ENCODE measurements at places on chromosomes 5 and 9. TPM values are rescaled to one million over a fixed set of nuclear protein-coding genes. Genes with fewer than 3 reads are reported as not detected.

SLC25A2 gene
- total RNA-seq: 0.65 TPM

RFX3 gene
- total RNA-seq: 23.6 TPM

IL3 gene
- not detected for total RNA-seq

MEIKIN gene
- 1.5 TPM for total RNA-seq

CENPP gene
- total RNA-seq: 1.9 TPM

ARL14EPL gene
- total RNA-seq: not detected

TPD52L3 gene
- not detected for total RNA-seq

CFAP77 gene
- total RNA-seq: not detected

TIMD4 gene
- total RNA-seq: 1.5 TPM

DNA sequence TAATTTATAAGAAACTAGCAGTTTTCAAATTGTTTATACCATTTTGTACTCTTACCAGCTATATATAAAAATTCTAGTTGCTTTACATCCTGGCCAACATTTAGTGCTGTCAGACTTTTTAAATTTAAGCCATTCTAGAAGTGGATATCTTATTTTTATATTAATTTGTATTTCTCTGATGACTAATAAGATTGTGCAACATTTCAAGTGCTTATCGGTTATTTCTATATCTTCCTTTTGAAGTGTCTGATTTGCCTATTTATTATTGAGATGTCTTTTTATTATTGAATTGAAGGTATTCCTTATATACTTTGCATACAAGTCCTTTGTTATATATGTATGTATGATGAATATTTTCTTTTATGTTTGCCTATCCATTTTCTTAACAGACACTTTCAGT is 324.0 kb downstream of the ELAVL2 start:
- no peaks in the 10 kb centered on the region for H3K36me3 ChIP-seq
- no peak for DNase-seq
- no peaks in the 10 kb centered on the region for H3K4me1 ChIP-seq
- H3K4me3 ChIP-seq: no peak overlapping the region
- H3K27ac ChIP-seq: no peak overlapping the region

- DNase-seq: no peak
- H3K36me3 ChIP-seq: no peaks in the 10 kb centered on the region
- H3K4me1 ChIP-seq: no peaks in the 10 kb centered on the region
- no peaks in the 10 kb centered on the region for H3K27me3 ChIP-seq
- H3K27ac ChIP-seq: no peak overlapping the region
Observed at GRCh38 chr5:63125392-63125791, 546.8 kb downstream of the LRRC70 start.

DNA sequence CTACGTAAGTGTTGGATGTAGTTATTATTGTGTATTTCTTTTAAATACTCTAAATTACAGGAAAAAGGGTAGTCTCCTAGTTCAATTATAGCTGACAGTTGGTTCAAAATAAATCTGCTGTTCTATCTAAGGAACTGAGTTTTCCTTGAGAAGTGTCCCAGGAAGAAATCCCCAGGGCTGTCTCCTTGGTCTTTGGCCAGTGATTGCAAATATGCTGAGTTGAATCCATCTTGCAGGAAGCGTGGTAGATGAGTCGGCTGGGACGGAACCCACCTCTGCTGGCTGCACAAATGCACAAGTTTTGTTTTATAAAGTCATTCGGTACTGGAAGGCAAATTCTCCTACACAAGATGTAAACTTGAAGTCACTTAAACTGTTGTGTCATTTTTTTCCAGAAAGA is 30.2 kb upstream of the HOMER1 start:
- no peak for DNase-seq
- H3K36me3 ChIP-seq: peaks cover 4% of the 10 kb centered on the region
- H3K27me3 ChIP-seq: no peaks in the 10 kb centered on the region

GRCh38 chr9:123742009-123742767 is 187.7 kb downstream of the DENND1A start:
- no peak overlapping the region for H3K4me3 ChIP-seq
- no peak for DNase-seq
- no peak overlapping the region for H3K27ac ChIP-seq
- H3K27me3 ChIP-seq: no peaks in the 10 kb centered on the region

DNA sequence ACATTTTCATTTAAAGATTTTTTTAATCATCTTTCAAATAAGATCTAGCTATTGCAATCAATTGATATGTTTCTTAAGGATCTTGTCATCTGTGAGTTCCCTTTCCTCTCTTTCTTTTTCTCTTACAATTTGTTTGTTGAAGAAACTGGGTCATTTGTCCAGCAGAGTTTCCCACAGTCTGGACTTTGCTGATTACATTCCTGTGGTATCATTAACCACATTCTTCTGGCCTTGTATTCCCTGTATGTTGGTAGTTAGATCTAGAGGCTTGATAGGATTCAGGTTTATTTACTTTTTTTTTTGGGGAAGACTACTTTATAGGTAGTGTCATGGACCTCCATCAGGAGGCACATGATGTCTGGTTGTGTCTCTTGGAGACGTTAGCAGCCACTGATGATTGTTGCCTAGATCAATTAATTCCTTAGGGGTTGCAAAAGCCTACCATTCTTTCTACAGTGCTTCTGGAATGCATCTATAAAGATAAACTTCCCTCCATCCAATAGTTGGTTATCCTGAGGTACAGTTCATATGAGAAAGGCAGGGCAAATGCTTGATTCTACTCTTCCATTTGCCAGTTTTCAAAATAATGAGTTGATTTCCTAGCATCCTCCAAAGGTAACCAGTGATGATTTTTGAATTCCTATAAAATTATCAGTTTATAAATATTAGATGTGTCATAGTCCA is 14.3 kb downstream of the PDE8B start:
- no peak overlapping the region for H3K27ac ChIP-seq
- no peak for DNase-seq
- H3K27me3 ChIP-seq: peaks cover 36% of the 10 kb centered on the region
- H3K4me1 ChIP-seq: no peaks in the 10 kb centered on the region

DNA sequence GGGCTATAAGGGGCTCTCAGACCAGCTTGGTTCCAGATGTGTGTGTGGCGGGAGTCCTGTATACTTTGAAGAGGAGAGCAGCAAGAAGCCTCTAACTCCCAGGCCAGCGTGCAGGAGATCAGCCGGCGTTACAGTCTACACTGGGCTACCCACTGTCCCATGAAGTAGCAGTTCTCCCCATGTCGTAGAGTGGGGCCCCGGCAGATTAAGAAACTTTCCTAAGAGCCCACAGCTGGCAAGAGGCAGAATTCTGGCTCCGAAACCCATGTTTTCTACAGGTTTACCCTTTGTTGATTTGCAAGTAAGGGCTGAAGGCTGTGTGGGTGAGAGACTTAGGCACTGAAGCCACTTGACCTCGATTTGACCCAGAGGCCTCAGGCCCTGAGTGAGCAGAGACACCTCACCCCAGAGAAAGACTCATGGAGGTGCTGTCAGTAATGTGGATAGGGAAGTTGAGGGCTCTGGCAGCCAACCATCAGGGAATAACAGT is 881 bp upstream of the B4GALT1 start:
- peak overlapping the region; percentile 90 for H3K4me3 ChIP-seq
- peaks cover 47% of the 10 kb centered on the region for H3K4me1 ChIP-seq
- H3K36me3 ChIP-seq: peaks cover 2% of the 10 kb centered on the region
- H3K27me3 ChIP-seq: no peaks in the 10 kb centered on the region
- H3K27ac ChIP-seq: peak overlapping the region; percentile 98

DNA sequence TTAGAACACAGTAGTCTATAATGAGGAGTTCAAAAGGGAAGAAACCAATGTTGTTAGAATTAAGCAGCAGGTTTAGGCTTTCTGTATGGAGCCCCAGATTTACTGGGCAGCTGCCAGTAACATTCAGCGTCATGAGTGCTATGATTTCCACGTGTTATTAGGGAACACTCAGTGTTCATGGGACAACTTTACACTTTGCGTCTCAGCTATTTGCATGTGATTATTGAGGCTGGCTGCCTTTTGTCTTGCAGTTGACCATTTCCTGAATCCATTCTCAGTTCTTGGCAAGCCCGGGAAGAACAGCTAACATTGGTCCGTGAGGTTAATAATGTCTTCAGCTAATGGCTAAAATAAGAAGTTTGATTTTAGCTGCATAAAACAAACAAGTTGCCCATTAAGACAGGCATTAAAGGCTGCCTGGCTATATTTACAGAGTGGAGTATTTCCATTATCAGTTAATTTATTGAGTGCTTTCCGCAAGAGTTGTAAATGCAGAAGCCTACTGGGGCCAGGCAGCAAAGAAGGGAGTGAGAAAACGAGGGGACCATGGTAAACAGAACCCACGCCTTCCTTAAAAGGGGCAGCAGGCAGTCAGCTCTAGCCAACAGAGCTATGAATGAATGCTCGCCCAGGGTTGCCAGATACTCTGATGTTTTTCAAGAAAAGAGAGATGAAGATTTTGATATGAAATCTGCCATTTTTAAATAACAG is 120.9 kb downstream of the PIP5K1B start:
- no peak overlapping the region for H3K4me3 ChIP-seq
- DNase-seq: no peak
- peaks cover 26% of the 10 kb centered on the region for H3K27me3 ChIP-seq
- no peaks in the 10 kb centered on the region for H3K4me1 ChIP-seq
- no peaks in the 10 kb centered on the region for H3K36me3 ChIP-seq

DNA sequence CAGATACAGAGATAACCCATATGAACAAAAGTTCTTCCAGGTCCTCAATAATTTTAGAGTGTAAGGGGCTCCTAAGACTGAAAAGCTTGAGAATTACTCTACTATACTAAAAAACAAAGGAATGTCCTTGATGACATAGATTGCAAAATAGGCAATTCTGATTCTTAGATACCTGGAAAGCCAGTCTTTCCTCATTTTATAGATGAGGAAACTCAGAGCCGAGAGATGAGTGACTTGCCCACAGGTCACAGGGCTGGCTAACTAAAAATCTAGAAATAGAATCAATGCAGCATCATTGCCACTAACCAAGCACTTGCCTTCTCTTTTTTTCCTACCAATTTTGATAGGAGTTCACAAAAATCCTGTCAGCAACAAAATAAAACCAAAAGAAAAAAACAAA is 101.2 kb downstream of the EPB41L4A start:
- no peak overlapping the region for H3K27ac ChIP-seq
- peaks cover 2% of the 10 kb centered on the region for H3K36me3 ChIP-seq
- H3K27me3 ChIP-seq: peaks cover 44% of the 10 kb centered on the region
- H3K4me3 ChIP-seq: no peak overlapping the region
- no peak for DNase-seq
- H3K4me1 ChIP-seq: no peaks in the 10 kb centered on the region

DNA sequence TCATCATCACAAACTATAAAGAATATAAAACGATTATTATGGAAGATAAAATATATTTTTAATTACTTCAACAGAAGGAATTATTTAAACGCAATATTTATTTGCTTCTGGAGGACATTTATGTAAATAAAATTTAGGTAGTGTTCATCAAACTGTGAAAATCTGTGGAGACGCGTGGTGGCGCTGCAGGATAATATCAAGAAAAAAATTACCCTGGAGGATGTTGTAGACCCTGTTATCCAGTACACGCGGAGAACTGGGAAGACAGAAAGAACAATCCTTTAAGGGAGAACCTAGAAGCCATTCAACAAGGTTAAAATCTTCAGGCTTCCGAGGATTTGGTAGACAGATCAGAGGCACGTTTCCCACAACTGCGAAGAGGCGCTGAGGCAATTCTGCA is at the start of gene PCDHB12:
Gene PCDHB12, plus strand, starts transcription at position 242 of the 400 bp plus-strand sequence. CDS start 189 bp downstream, outside the sequence.
- H3K36me3 ChIP-seq: peaks cover 5% of the 10 kb centered on the region
- DNase-seq: no peak
- no peak within 1 kb of the TSS for H3K27ac ChIP-seq
- peaks cover 59% of the 10 kb centered on the region for H3K27me3 ChIP-seq
- H3K4me1 ChIP-seq: peaks cover 2% of the 10 kb centered on the region

DNA sequence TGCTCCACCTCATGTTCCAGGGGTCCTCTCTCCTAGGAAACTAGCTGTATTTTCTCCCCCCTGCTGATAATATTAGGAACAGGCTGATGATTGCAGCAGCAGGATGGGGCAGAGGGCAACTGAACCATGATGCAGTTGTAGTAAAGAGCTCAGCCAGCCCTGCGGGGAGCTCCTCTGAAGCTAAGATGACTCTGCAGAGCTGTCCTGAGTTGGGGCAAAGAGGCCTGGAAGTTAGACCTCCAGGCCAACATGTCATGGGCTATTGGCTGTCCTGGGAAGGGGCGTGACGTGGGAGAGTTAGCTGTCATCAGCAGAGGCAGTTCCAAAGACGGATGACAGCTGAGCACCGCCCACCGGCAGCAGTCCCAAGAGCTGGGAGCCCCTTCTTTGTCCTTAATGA is 6.6 kb upstream of the FBP1 start:
- no peak overlapping the region for H3K4me3 ChIP-seq
- DNase-seq: no peak
- H3K27me3 ChIP-seq: peaks cover 19% of the 10 kb centered on the region
- peaks cover 2% of the 10 kb centered on the region for H3K4me1 ChIP-seq

DNA sequence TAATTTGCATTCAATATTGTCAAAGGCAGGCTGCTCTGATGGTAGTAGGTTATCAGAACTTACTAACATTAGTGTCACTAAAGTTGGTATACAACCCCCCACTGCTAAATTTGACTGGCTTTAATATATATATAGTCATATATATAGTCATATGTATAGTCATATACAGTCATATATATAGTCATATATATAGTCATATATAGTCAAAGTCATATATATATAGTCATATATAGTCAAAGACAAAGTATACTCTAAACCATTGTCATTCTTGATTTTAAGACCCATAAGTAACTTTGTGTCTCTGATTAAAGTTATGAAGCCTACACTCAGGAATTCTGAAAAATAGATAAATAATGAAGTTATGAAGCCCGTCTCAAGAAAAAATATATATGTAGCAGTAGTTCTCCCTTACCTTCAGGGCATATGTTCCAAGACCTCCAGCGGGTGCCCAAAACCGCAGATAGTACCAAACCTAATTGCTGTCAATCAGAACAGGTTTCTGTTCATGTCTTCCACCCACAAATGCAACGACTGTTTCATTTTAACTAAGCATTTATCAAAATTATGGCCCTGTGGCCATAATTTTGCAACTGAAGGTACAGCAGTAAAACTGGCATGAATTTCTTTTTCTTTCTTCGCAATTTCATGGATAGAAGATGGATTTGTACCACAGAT is 40.1 kb downstream of the TRPM6 start:
- H3K4me3 ChIP-seq: no peak overlapping the region
- H3K27me3 ChIP-seq: peaks cover 10% of the 10 kb centered on the region
- DNase-seq: no peak
- no peak overlapping the region for H3K27ac ChIP-seq
- no peaks in the 10 kb centered on the region for H3K36me3 ChIP-seq

GRCh38 chr5:5650242-5650641 is 227.8 kb downstream of the ICE1 start:
- no peak for DNase-seq
- no peaks in the 10 kb centered on the region for H3K4me1 ChIP-seq
- H3K27ac ChIP-seq: no peak overlapping the region
- no peak overlapping the region for H3K4me3 ChIP-seq
- H3K36me3 ChIP-seq: no peaks in the 10 kb centered on the region

- peaks cover 2% of the 10 kb centered on the region for H3K4me1 ChIP-seq
- no peak for DNase-seq
- no peaks in the 10 kb centered on the region for H3K27me3 ChIP-seq
- H3K4me3 ChIP-seq: no peak overlapping the region
Observed at GRCh38 chr9:127509955-127510299, 58.6 kb downstream of the LRSAM1 start.

Measured in T-helper 17 cell (primary cell).